ENCODE measurements at places on chromosomes 13 and 19. TPM values are rescaled to one million over a fixed set of nuclear protein-coding genes. Genes with fewer than 3 reads are reported as not detected.

Gene MYO1F
- 0.07 TPM for total RNA-seq

Gene ZNF221
- 3.7 TPM for total RNA-seq

Gene PRRG2
- 5.9 TPM for total RNA-seq

Gene CD22
- not detected for total RNA-seq

Gene LRFN3
- 9.9 TPM for total RNA-seq

Gene UBE2L5
- not detected for total RNA-seq
